T-helper 2 cell (primary cell): ENCODE measurements at places on chromosomes 2 and 18.

DNA sequence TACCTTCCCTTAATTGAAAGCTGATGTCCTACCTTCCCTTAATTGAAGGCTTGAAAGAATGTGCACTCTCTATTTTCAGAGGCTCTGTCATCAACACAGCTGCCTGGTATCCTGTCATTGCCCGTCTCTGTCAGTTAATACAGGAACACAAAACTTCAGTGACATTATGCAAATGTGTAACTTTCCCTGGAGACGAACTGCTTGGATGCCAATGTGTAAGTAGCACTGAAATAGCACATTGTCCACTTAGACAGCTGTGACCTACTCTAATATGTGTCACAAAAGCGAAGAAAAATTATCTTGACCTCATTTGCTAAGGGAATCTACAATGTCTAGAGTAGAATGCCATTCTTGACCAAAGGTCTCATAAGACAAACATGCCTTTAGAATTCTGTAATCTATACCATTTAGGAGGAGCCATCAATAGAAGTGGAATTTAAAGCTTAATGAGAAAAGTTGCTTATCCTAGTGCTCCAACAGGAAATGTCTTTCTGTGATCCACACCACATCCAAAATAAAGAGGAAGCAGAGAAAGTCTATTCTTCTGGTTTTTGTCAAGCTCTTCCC, 138.1 kb downstream of the BARD1 start:
- no peak for DNase-seq

GRCh38 chr2:233692648-233693047, at the start of gene UGT1A6:
UGT1A6 (plus strand) TSS chr2:233692890; CDS start chr2:233693005, 115 bp downstream.
- DNase-seq: no peak

DNA sequence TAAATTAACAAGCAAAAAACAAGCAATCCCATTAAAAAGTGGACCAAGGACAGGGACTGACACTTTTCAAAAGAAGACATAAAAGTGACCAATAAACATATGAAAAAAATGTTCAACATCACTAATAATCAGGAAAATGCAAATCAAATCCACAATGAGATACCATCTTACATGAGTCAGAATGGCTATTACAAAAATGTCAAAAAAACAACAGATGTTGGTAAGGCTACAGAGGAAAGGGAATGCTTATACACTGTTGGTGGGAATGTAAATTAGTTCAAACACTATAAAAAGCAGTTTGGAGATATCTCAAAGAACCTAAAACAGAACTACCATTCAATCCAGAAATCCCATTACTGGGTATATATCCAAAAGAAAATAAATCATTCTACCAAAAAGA, 78.2 kb downstream of the SUCLG1 start:
- no peak for DNase-seq

- DNase-seq: no peak
Measured at GRCh38 chr2:172430678-172431077, 3.3 kb downstream of the ITGA6 start.

GRCh38 chr18:9413576-9413975, 61.7 kb upstream of the RALBP1 start:
- DNase-seq: no peak

GRCh38 chr2:217186152-217186551, 326.3 kb upstream of the TNP1 start:
- DNase-seq: no peak

DNA sequence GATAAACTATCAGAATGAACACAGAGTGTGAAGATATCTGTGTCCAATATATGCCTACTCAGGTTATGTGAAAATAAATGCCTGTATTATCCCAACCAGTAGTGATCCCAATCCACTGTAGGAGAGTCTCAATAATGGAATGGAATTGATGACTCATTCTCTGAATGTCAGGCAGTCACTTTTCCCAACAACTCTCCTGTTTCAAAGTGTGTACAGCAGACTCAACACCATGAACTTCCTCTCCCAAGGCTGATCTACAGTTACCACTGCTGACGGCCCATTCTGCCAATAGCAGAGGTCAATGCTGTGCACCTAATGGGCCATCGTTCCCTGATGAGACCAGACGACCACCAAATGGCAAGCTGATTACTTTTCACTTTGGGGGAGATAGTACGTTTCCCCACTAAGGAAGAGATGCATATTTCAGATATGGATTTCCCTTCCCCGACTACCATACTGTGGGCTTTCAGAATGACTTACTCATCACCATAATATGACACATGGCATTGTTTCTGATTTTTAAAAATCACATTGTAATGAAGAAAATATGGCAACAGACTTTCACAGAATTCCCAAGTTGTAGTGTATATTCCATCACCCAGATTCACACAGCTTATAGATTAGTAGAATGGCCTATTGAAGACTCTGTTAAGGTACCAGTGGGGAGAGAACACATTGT, 601.7 kb upstream of the VRK2 start:
- no peak for DNase-seq

- DNase-seq: no peak
Measured at GRCh38 chr18:26089293-26090129, 902 bp downstream of the SS18 start.

- DNase-seq: no peak
Measured at GRCh38 chr2:236558036-236558435, 11.6 kb upstream of the ACKR3 start.

- no peak for DNase-seq
Measured at GRCh38 chr2:208006337-208006736, 19.0 kb downstream of the PLEKHM3 start.

- no peak for DNase-seq
Measured at GRCh38 chr2:121825003-121825950, 69.8 kb downstream of the TSN start.

DNA sequence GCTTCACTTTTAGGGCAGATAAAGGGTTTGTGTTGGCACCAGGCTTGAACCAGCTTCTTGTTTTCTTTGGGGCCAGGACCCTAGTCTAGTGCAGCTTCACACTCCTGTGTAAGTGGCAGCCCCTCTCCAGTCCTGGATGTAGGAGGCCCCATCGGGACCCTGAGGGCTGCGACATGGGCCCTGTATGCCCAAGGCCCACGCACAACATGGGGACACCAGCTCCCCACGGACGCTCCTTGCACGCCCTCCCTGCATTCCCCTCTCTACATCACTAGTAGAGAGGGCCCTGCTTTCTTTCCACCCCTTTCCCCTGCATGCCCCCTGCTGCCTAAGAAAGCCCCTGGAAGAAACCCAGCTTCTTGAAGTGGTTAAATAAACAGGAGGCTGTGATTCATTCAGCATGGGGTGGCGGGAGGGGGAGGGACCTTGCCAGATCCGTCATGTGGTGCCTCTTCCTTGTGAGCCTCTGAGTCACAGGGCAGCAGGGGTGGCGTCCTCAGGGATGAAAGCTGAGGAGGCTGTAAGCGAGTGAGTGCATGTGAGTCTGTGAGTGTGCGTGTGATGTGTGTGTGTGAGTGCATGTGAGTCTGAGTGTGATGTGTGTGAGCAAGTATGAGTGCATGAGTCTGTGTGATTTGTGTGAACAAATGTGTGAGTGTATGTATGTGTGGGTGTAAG, 42.5 kb downstream of the COPS8 start:
- no peak for DNase-seq

GRCh38 chr2:96494188-96494587, 11.0 kb downstream of the NEURL3 start:
- no peak for DNase-seq

DNA sequence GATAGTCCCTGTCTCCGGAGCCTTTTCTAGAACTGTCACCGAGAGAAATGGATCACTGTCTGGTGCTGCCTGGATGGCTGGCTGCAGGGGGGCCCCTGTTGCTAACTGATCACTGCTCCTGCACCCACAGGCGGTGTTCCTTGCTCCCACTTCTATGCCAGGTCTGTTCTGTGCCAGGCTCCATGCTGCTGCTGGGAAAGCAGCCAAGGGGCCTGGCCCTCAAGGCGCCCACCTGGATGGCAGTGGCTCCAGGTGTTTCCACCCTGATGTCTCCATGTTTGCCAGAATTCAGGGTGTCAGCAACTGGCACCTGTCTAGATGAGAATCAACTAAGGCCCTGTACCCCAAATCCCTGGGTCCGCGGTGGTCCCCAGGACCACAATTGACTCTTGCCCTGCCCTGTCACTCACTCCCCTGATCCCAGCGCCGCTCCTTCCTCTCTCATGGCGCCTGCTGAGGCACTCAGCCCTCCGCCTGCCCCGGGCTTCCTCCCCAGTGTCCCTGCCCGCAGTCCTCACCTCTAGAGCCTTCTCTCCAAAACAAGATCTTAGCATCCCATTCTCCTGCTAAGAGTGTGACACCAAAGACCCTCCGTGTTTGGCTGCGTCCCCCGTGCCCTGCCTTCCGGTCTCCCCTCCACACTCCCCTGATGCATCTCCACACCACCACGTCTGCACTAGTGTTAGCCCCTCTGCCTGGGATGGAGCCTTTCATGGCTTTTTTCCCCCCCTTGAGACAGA, 72.5 kb upstream of the OTOF start:
- no peak for DNase-seq

GRCh38 chr2:25409468-25409867, 67.7 kb upstream of the DNMT3A start:
- no peak for DNase-seq

DNA sequence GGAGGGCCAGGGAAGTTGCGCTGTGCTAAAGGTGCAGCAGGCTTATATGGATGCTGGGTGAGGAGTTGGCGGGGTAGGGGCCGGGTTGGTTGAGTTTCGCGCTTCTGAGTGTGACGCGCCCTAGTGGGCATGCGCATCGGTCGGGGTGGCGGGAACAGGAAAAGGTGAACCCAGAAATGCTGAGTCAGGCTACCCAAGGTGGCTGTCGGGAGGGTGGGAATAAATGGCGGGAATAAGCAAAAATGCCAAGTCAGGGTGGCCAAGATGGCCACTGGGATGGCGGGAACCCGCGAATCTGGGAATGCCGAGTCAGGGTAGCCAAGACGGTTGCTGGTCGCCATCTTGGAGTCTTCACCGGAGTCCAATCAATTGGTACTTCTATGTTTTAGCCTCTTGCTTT, 580.0 kb downstream of the SUCLG1 start:
- no peak for DNase-seq

DNA sequence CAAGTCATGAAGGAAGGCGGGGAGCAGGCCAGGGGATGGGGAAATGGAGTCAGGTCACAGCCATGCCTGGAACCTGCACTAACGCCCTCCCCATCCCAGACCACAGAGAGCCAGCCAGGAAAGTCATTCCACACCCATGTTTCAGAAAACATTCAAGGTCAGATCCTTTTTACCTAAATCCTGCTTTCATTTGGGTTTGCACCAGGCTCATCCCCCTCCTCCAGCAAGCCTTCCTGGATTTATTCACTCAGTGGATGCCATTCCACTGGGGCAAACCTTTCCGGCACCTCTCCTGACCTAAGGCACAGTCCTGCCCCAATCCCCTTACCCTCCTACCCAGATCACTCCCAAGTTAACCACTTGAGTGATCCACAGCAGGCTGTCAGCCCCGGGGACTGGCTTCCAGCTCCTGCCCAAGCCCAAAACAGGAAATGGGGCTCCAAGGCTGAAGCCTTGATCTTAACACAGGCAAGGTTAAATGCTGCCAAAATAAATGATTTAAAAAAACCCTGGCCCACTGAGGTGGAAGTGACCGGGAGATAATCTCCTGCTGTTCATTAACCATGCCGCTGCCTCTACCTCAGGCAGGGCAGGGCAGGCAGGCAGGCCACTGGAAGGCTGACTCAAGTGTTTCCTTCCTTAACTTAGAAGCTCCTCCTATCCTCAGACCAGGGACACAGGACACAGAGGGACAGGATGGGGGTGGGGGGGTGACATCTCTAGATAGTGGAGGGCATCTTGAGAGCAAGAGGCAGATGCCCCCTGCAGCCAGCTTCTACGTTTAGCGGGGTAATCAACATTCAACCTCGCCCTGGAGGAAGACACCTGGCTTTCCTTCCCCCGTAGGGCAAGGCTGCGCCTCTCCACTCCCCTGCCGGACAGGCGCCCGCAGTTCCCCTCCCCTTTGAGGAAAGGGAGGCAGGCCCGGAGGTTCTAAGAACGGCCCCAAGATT, 1.4 kb downstream of the RAB11FIP5 start:
- no peak for DNase-seq

DNA sequence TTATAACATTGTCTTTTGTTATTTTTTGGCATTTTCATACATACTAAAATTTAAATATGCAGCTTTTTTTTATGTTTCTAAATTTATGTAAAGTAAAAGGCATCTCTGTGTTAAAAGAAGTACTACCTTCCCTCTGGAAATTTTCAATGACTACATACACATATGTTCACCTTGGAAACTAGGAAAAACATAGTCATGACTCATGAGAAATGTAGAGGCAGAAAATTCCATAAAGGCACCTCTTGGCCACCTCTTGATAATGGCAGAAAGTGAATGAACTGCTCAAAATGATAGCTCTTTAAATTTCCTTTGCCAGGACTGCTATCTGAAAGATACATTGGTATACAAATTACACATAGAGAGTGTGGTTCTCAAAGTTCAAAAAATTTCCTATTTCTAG, 889.1 kb upstream of the ZEB2 start:
- DNase-seq: no peak

DNA sequence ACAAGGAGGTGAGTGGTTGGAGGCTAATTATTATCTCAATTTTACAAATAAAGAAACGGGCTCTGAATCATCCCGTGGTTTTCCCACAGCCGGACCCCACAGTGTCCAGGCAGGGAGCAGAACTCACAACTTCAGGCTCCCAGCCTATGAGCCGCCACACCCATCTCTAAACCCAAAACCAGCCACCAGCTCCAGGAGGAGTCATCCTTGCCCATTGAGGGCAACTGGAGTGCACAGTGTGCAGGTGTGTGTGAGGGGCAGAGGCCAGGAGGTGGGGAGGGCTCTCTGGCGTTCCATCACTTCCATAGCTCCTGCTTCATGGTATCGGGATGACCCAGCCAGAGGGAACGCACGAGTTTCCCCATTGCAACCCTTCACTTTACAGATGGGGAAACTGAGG, 144.5 kb downstream of the CYP26B1 start:
- DNase-seq: no peak

- no peak for DNase-seq
Measured at GRCh38 chr2:108604196-108604595, 69.9 kb downstream of the LIMS1 start.

- DNase-seq: no peak
Measured at GRCh38 chr2:181105562-181105961, 125.2 kb downstream of the UBE2E3 start.

- no peak for DNase-seq
Measured at GRCh38 chr18:32446780-32447179, 23.9 kb downstream of the GAREM1 start.
